LHCN-M2 (cell line): ENCODE measurements at places on chromosomes 5 and 9. TPM values are rescaled to one million over a fixed set of nuclear protein-coding genes. Genes with fewer than 3 reads are reported as not detected.

GRCh38 chr5:167514461-167514860, 777.0 kb upstream of the WWC1 start:
- no peak for DNase-seq

DNA sequence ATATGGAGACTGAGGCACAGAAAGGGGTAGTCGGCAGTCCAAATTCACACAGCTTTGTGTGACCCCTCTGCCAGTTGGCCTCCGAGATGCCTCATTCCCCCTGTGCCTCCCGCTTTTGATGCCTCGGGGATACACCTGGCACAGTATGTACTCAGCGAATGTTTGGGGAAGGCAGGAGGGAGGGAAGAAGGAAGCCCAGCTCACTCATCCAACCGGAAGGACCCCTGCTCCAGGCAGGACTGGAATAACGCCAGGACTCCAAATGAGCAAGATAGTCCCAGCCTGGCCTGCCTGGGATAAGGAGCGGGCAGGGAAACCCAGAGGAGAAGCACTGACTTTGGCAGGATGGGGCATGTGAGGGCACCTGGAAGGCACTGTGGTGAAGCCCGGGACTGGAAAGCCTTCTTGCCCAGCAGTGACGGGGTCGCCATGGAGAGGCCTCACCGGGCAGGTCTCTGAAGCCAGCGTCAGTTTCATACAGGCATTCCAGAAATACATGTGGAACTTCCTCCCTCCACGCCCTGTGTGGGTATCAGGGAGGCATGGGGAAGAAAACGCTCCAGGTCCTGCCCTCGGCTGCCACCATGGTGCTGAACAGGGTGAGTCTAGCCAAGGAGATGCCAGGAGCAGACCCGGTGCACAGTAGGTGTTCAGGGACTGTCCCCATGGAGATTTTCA, 20.3 kb downstream of the LMX1B start:
- DNase-seq: no peak

DNA sequence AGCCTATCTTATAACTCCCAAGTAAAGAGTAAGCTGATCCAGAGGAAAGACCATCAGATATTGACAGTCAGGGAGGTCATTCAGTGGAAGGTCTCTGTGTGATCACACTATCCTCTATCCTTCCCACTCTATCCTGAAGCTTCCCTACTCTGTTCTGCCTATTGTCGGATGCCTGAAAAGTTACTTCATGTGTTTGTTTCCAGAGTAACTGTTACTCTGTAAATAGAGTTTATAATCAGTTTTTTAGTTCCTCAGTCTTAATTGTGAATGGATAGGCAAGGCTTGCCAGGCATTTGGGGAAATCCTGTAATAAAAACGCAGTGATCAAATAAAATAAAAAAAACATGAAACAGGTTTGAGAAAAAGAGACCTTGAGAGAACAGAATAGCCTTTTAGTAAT, 79.8 kb downstream of the XRCC4 start:
- no peak for DNase-seq

- no peak for DNase-seq
Observed at GRCh38 chr5:150073086-150073625, 13.2 kb downstream of the CSF1R start.

DNA sequence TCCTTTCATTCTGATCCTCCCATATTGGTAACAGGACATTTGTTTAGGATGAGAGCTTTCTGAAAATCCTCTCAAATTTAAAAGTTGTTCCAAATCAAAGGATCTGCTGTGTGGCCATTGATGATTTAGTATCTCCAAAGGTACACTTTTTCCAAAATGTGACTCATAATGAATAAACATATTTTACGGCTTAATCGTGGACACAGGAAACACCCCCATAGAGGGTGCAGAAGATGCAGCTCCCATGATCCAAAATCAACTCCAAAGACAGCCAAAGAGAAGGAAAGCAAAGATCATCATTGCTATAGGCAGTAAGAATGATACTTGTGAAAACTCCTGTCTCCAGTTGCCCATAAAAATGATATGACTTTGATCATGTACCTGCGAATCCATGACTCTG, 239.7 kb downstream of the PIK3R1 start:
- DNase-seq: no peak

DNA sequence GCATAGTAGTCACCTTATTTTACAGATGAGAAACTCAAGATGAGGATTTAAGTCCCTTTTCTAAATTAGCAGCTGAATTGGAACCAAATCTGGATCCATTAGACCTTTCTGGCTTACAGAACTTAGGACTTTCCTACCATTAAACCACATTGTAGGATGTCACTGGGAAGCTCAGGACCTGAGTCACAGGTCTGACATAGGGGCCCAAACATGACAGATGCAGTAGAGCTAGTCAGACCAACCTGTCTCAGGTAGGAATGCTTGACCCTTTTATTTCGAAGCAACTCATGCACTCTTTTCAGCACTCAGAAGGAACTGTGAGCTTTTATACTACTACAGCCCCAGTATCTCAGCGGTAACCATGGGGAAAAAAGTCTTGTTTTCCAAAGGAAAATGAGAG, 2.6 kb downstream of the RAB24 start:
- DNase-seq: no peak

GRCh38 chr9:90368928-90369327, 273.7 kb downstream of the DIRAS2 start:
- DNase-seq: no peak

DNA sequence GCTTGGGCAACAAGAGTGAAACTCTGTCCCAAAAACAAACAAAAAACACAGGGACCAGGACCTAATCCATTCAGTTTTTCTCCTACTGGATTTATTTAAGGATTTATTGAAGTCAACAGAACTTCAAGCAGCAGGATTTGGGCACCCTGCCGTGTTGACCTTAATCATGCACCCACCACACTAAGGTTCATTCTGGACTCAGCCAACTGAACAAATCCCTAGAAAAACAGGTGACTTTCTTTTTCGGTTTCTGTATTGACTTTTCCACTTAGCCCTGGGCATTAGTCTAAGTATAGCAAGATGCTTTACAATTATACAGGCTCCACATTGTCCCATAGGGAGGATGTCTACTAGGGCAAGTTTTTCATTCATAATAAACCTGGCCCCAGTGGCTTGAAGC, 30.0 kb downstream of the ZNF131 start:
- no peak for DNase-seq

DNA sequence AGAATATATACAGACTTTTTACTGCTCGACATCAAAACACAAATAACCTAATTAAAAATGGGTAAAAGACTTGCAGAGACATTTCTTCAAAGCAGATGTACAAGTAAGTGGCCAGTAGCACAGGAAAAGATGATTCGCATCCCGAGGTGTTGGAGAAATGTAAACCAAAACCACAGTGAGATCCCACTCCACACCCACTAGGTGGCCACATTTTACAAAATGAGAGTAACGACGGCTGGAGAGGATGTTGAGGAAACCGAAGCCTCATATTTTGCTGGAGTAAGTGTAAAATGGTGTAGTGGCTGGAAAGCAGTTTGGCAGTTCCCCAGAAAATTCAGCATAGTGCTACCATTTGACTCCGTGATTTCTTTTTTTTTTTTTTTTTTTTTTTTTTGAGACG, 21.3 kb upstream of the GBGT1 start:
- peak; percentile 76 for DNase-seq

- no peak for DNase-seq
Observed at GRCh38 chr5:60514152-60514551, 185.8 kb downstream of the DEPDC1B start.

The CTXN3 gene
- not detected in 2 replicates for total RNA-seq

The OBP2B gene
- not detected in 2 replicates for total RNA-seq

The PNPLA7 gene
- 0.17 and 0.26 TPM in 2 replicates for total RNA-seq

GRCh38 chr5:146878476-146879172, at the start of gene PPP2R2B:
TSS of gene PPP2R2B (minus strand) at chr5:146878757.
- peak; percentile 52 for DNase-seq

GRCh38 chr5:77770293-77771005, 5.7 kb downstream of the TBCA start:
- DNase-seq: no peak

The BTNL8 gene
- total RNA-seq: not detected in 2 replicates

- DNase-seq: no peak
Observed at GRCh38 chr9:89436963-89437625, 60.8 kb downstream of the SEMA4D start.

GRCh38 chr9:137445275-137445807, 4.2 kb upstream of the ENTPD8 start:
- DNase-seq: peak; percentile 82

DNA sequence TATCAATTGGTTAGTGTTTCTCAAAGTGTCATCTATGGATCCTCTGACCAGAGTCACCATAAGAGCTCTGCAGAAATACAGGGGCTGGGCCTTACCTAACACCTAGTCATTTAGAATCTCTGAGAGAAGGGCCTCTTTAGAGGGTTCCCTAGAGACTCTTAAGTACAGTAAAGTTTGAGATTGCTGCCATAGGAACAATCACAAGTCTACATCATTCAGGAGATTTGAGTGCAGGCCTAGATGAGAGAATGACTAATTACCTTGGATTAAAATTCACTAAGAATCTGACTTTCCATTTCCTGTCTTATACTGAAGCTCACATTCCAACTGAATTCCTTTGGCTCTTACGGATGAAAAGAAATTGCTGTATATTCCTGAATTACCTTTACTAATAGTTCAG, 182.1 kb upstream of the PTGER4 start:
- peak; percentile 67 for DNase-seq

GRCh38 chr5:168651648-168652047, 72.5 kb upstream of the PANK3 start:
- peak; percentile 77 for DNase-seq

GRCh38 chr5:142813220-142813619, 43.0 kb downstream of the ARHGAP26 start:
- DNase-seq: no peak
